Breast epithelium (tissue), 4 donors: ENCODE measurements at places on chromosomes 2 and 18. TPM values are rescaled to one million over a fixed set of nuclear protein-coding genes. Genes with fewer than 3 reads are reported as not detected.

FAP gene
- total RNA-seq, result 22.4 TPM

UGT1A4 gene
- total RNA-seq, result not detected

FAM117B gene
- 11.9 TPM for total RNA-seq

TGFA gene
- total RNA-seq, result 1.1 TPM

ERFE gene
- not detected for total RNA-seq

RESP18 gene
- total RNA-seq, result not detected

FER1L5 gene
- total RNA-seq, result 0.73 TPM

DCDC2C gene
- 0.48 TPM for total RNA-seq

CHRND gene
- not detected for total RNA-seq

LAMA1 gene
- 0.48 TPM for total RNA-seq

ASPRV1 gene
- total RNA-seq, result 4.5 TPM

IL36RN gene
- total RNA-seq, result not detected

CIB4 gene
- not detected for total RNA-seq

- DNase-seq, result no peak
- H3K27me3 ChIP-seq, result no peaks in the 10 kb centered on the region
- H3K4me1 ChIP-seq, result no peaks in the 10 kb centered on the region
- no peaks in the 10 kb centered on the region for H3K36me3 ChIP-seq
- no peak overlapping the region for H3K4me3 ChIP-seq
- no peak overlapping the region for H3K27ac ChIP-seq
Measured at GRCh38 chr2:191612496-191612895, 65.4 kb upstream of the NABP1 start.

DNA sequence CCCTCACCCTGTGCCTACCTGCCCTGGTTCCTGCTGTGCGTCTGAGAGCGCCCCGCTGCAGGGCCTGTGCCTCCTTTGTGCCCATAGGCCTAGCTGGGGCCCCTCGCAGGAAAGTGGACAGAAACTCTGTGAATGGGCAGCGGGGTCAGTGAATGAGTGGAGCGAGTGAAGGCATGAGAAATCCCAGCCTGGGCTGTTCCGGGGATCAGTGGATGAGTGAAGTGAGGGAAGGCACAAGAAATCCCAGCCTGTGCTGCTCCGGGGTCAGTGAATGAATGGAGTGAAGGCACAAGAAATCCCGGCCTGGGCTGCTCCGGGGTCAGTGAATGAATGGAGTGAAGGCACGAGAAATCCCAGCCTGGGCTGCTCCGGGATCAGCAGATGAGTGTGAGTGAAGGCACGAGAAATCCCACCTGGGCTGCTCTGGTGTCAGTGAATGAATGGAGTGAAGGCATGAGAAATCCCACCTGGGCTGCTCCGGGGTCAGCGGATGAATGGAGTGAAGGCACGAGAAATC is 2.0 kb downstream of the COLEC11 start:
- H3K27me3 ChIP-seq, result no peaks in the 10 kb centered on the region
- H3K4me1 ChIP-seq, result no peaks in the 10 kb centered on the region
- no peak for DNase-seq

GRCh38 chr2:228655331-228655730 is 473.8 kb upstream of the SPHKAP start:
- H3K36me3 ChIP-seq, result no peaks in the 10 kb centered on the region
- H3K4me3 ChIP-seq, result no peak overlapping the region
- no peak overlapping the region for H3K27ac ChIP-seq
- no peak for DNase-seq
- H3K4me1 ChIP-seq, result no peaks in the 10 kb centered on the region
- no peaks in the 10 kb centered on the region for H3K27me3 ChIP-seq

GRCh38 chr18:6376433-6377229 is 38.1 kb downstream of the L3MBTL4 start:
- H3K36me3 ChIP-seq, result no peaks in the 10 kb centered on the region
- no peak for DNase-seq

GRCh38 chr2:108640731-108641130 is 78.6 kb upstream of the RANBP2 start:
- peaks cover 4% of the 10 kb centered on the region for H3K4me1 ChIP-seq
- no peaks in the 10 kb centered on the region for H3K27me3 ChIP-seq
- no peak overlapping the region for H3K27ac ChIP-seq
- no peaks in the 10 kb centered on the region for H3K36me3 ChIP-seq

GRCh38 chr2:184558713-184559464 is 39.4 kb upstream of the ZNF804A start:
- no peaks in the 10 kb centered on the region for H3K27me3 ChIP-seq
- H3K27ac ChIP-seq, result no peak overlapping the region
- no peak overlapping the region for H3K4me3 ChIP-seq
- no peaks in the 10 kb centered on the region for H3K36me3 ChIP-seq

GRCh38 chr18:76430636-76431035 is 64.4 kb downstream of the ZNF516 start:
- no peaks in the 10 kb centered on the region for H3K4me1 ChIP-seq
- no peak overlapping the region for H3K27ac ChIP-seq
- no peaks in the 10 kb centered on the region for H3K36me3 ChIP-seq
- no peak for DNase-seq
- no peak overlapping the region for H3K4me3 ChIP-seq

- no peak overlapping the region for H3K4me3 ChIP-seq
- H3K36me3 ChIP-seq, result no peaks in the 10 kb centered on the region
- DNase-seq, result no peak
- peaks cover 5% of the 10 kb centered on the region for H3K4me1 ChIP-seq
Measured at GRCh38 chr2:46800218-46800617, 115.4 kb downstream of the MCFD2 start.

GRCh38 chr2:190533968-190534309 is 583 bp downstream of the NEMP2 start:
- peak overlapping the region; percentile 98 for H3K27ac ChIP-seq
- no peaks in the 10 kb centered on the region for H3K27me3 ChIP-seq
- H3K4me1 ChIP-seq, result no peaks in the 10 kb centered on the region
- H3K4me3 ChIP-seq, result peak overlapping the region; percentile 81
- H3K36me3 ChIP-seq, result no peaks in the 10 kb centered on the region

GRCh38 chr2:33900610-33901009 is 301.5 kb upstream of the FAM98A start:
- no peaks in the 10 kb centered on the region for H3K4me1 ChIP-seq
- no peak overlapping the region for H3K27ac ChIP-seq
- no peaks in the 10 kb centered on the region for H3K36me3 ChIP-seq
- no peaks in the 10 kb centered on the region for H3K27me3 ChIP-seq
- no peak for DNase-seq

- no peak for DNase-seq
- H3K27ac ChIP-seq, result no peak overlapping the region
- H3K4me1 ChIP-seq, result no peaks in the 10 kb centered on the region
Measured at GRCh38 chr2:129345540-129345939, 633.9 kb upstream of the RAB6C start.

DNA sequence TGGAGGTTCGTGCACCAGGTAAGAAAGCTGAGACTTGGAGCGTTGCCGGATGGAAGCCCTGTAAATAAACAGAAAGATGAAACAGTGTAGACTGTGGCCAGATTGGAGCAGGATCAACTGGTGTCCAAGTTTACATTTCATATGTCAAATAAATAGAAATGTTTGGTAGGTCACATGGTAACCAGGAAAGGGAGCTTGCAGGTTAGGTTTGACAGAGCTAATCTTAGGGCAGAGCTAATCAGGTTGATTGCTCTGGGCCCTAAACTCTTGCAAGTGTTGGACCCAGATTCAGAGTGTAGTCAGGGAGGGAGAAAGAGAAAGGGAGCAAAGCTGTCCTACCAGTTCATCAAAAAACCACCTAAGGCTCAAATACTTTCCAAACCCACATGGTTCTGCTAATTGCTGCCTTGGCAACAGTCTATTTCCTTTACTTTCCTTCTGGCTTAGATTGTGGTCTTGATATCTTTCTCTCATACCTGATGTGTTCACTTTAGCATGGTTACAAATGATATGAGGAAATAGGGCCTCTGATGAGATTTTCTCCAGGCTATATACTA is 63.2 kb downstream of the G6PC2 start:
- DNase-seq, result peak; percentile 70
- no peak overlapping the region for H3K4me3 ChIP-seq
- no peaks in the 10 kb centered on the region for H3K27me3 ChIP-seq
- H3K4me1 ChIP-seq, result no peaks in the 10 kb centered on the region

GRCh38 chr2:167332358-167332757 is 444.1 kb downstream of the XIRP2 start:
- no peaks in the 10 kb centered on the region for H3K36me3 ChIP-seq
- no peak overlapping the region for H3K27ac ChIP-seq
- no peak overlapping the region for H3K4me3 ChIP-seq
- H3K27me3 ChIP-seq, result no peaks in the 10 kb centered on the region

DNA sequence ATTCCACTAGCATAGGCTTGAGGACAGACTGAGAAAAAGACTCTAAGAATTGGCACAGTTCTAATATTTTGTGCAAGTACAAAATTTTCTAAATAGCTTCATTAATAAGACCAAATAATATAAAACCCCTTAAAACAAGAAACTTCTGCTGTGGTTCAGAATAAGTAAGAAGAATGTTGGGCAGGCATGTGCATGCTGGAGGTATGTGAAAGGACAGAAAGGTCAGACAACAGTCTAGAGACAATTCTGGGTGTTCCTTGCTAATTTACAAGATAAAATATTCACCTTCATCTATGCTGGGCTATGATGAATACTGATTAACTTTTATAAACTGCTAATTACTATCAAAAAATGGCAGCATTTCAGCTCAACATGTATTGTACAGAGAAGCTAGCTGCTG is 14.9 kb downstream of the CEBPZOS start:
- no peaks in the 10 kb centered on the region for H3K4me1 ChIP-seq
- no peak overlapping the region for H3K27ac ChIP-seq
- no peaks in the 10 kb centered on the region for H3K27me3 ChIP-seq
- H3K36me3 ChIP-seq, result peaks cover 6% of the 10 kb centered on the region

DNA sequence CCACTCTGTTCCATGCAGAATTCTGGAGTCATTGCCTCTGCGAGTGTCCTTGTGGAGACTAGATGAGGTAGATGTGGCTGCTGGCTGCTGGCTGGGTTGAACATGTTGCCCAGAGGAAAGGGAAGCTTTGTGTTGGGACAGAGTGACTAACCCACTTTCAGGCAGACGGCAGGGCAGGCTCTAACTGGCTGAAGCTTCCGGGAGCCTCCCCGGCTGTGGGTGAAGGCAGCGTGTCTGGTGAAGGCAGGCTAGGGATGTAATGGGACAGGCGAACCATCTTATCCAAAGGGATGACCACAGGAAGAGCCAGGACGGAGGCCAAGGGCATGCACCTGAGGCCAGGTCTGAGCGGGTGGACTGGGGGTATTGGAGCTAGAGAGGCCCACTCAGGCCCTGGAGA is 16.0 kb downstream of the ASPRV1 start:
- no peaks in the 10 kb centered on the region for H3K27me3 ChIP-seq
- DNase-seq, result no peak
- no peak overlapping the region for H3K27ac ChIP-seq
- no peaks in the 10 kb centered on the region for H3K4me1 ChIP-seq
- no peaks in the 10 kb centered on the region for H3K36me3 ChIP-seq

DNA sequence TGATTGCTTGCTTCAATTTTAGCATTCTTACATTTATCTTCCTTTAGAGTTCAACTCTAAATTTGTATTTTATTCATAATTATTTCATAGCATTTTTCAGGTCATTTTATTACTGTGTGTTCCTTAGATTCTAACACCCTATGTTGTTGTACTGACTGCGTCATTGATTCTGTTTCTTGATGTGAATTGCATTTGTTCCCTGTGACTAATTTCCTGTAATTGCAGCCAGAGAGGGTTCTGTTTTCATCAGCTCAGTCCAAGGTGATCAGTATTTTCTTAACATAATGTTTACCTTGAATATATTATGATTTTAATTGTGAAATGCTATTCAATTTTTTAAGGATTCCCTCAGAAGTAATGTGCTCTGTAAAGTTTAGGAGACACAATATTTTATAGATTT is 970.2 kb upstream of the PIK3C3 start:
- H3K36me3 ChIP-seq, result no peaks in the 10 kb centered on the region
- H3K27me3 ChIP-seq, result no peaks in the 10 kb centered on the region
- no peak overlapping the region for H3K27ac ChIP-seq

- no peaks in the 10 kb centered on the region for H3K36me3 ChIP-seq
- DNase-seq, result no peak
- H3K4me1 ChIP-seq, result no peaks in the 10 kb centered on the region
- no peak overlapping the region for H3K4me3 ChIP-seq
Measured at GRCh38 chr2:121625953-121626352, 23.3 kb downstream of the CLASP1 start.

GRCh38 chr2:38794235-38794946 is 16.4 kb downstream of the GEMIN6 start:
- H3K4me3 ChIP-seq, result no peak overlapping the region
- H3K27me3 ChIP-seq, result no peaks in the 10 kb centered on the region
- DNase-seq, result no peak

GRCh38 chr2:6780765-6781274 is 84.9 kb downstream of the CMPK2 start:
- no peak overlapping the region for H3K4me3 ChIP-seq
- H3K36me3 ChIP-seq, result no peaks in the 10 kb centered on the region
- no peak overlapping the region for H3K27ac ChIP-seq

DNA sequence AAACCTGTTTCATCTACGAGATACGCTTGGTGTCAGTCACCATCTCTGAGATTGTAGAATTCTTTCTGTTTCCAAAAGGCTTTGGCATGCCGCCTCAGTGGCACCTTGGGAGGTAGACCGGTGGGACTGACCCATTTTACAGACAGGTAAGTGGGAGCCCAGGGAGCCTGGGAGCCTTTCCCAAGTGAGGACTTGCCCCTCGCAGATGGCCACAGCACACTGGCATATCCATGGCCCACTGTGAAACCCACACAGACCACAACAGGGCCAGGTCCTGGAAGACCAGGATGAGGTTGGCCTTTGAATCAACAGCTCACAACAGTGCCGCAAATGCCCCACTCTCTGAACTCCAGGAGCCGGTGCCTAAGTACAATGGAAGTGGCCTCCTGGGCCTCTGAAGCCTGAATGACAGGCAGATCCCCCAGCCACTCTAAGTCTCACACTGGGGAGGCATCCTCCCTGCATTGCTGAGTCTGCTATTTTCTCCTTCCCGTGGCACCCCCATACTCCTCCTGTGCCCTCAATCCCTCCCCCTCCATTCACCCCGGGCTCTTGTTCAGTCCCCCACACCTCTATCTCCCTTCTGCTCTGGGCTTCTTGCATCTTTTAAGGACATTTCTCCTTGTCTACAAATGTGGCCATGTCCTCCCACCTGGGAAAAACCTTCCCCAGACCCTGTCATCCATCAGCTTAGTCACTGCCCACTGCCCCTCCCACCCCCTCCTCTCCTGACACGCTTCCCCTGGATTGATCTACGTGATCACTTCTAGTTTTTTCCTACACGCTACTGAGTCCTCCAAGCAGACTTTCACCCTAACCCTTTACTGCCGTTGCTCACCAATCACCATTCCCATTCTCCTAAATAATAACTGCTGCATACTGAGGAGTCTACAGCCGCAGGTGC is 26.2 kb downstream of the CENPA start:
- no peak overlapping the region for H3K27ac ChIP-seq
- DNase-seq, result no peak
- no peaks in the 10 kb centered on the region for H3K36me3 ChIP-seq
- H3K4me1 ChIP-seq, result no peaks in the 10 kb centered on the region
- no peak overlapping the region for H3K4me3 ChIP-seq

DNA sequence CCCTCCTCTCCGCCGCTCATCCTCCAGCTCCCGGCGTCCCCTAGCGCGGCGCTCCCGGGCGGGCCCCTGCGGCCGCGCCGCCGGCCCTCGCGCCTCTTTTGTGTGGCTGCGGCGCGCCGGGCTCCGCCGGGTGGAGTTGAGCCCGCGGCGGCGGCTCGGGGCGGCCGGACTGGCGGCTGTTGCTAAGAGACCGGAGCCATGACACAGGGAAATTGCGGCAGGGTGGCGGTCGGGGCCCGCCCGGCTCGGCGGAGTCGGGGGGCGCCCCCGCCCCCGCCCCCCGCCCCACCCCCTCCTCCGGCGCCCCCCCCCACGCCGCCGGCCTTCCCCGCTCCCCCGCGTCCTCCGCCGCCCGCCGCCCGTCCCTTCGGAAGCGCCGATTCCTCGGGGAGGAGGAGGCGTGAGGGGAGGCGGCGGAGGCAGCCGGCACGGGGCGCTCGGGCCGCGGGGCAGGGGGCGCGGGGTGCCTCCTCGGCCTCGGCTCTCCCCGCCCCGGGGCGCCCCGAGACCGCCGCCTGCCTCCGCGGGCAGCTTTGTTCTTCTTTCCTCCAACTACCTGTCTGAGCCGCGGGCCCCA is at the start of gene TMEM200C:
Gene TMEM200C, minus strand, starts transcription at position 224 of the 577 bp plus-strand sequence. CDS start 3,459 bp downstream, outside the sequence.
- DNase-seq, result no peak
- H3K27ac ChIP-seq, result peak within 1 kb of the TSS; percentile 90
- H3K36me3 ChIP-seq, result no peaks in the 10 kb centered on the region
